ENCODE measurements at places on chromosomes 7 and 10. TPM values are rescaled to one million over a fixed set of nuclear protein-coding genes. Genes with fewer than 3 reads are reported as not detected.

Gene SPDYE1
- total RNA-seq, result not detected

Gene TSPAN33
- total RNA-seq, result 29.2 TPM

Gene NACAD
- total RNA-seq, result 0.14 TPM

Gene GNAT3
- total RNA-seq, result 0.19 TPM

Gene ST8SIA6
- total RNA-seq, result 0.42 TPM

Gene ZNF487
- total RNA-seq, result 4.9 TPM

Gene IKZF1
- 124 TPM for total RNA-seq

Gene MDFIC
- total RNA-seq, result 24.5 TPM

Gene AKR1E2
- total RNA-seq, result 3.4 TPM

Gene CREM
- 38.0 TPM for total RNA-seq

Gene DCLRE1A
- 8.1 TPM for total RNA-seq

Gene TCAF1
- 18.2 TPM for total RNA-seq

Gene CCDC3
- 17.3 TPM for total RNA-seq

Gene SPDYE5
- total RNA-seq, result 0.05 TPM

Gene CARD11
- 7.2 TPM for total RNA-seq

Gene HMX3
- total RNA-seq, result not detected

Gene TUBAL3
- 1.3 TPM for total RNA-seq

Gene RNF32
- 1.2 TPM for total RNA-seq

Gene CABCOCO1
- total RNA-seq, result 0.14 TPM

Gene HOXA2
- 1.5 TPM for total RNA-seq

Gene COL13A1
- total RNA-seq, result 0.19 TPM

Gene IFIT1B
- 0.38 TPM for total RNA-seq

Gene SHTN1
- total RNA-seq, result 5.8 TPM

Gene GRM3
- 0.05 TPM for total RNA-seq

Gene WDFY4
- total RNA-seq, result 25.1 TPM

Gene FBXL13
- total RNA-seq, result 3.8 TPM

Gene AMZ1
- total RNA-seq, result 0.05 TPM

Gene FOXI2
- 0.05 TPM for total RNA-seq

Data from thymus (tissue), 14 donors.